ENCODE measurements at places on chromosomes 6 and 20.
A peak's percentile ranks its signal among the peaks of the same experiment; 100 is the strongest.

- no peak for DNase-seq
These were observed 22.0 kb downstream of the MAPK14 start for GRCh38 chr6:36049582-36049981.

GRCh38 chr6:87623248-87623647, 33.3 kb downstream of the ORC3 start:
- DNase-seq = no peak

DNA sequence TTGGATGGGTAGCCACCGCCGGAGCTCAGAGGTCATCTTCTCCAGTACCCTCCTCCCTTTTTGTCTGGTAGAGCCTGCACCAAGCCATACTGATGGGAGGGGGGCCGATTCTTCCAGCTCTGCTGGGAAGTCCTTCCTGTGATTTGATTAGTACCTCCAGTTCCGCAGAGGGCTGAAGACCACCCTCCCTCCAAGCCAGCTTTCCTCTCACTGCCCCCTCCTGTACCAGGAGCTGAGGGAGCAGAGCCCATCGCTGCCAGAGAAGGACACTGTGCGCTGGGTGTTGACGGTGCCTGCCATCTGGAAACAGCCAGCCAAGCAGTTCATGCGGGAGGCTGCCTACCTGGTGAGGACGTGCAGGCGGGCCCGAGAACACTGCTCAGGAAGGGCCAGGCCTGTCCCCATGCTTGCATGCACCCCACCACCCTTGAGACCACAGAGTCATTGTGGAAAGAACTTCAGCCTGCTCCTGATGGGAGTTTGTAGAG, 13.2 kb downstream of the HSPA12B start:
- DNase-seq = no peak

DNA sequence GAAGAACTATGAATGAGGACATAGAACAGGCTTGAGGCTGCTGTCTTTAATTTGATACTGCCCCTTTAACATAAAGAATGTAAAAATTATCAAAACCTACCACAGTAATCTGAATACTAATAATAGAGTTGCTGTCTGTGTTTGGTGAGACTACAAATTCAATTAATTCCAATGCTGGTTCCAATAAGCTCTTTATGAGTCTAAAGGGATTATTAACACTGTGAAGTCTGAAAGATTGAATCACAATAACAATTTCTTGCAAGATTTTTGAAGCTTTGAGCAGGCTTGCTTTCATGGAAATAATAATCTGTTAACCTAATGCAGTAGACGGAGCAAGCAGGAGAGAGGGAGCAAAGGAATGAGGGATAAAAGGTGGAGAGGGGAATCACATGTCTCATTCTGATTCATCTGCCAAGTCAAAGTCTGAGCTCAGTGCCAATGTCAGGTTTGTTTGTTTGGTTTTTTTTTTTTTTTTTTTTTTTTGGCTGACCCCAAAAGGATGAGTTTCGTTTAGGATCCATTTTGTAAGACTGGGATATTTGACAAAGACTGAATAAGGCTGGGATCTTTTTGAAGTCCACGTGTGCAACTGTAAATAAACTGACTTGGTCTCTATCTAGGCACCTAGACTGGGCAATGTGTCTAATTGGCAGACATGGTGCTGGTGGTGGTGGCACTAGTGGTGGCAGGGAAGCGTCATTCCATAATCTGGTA, 211.6 kb downstream of the RNF144B start:
- DNase-seq = no peak

DNA sequence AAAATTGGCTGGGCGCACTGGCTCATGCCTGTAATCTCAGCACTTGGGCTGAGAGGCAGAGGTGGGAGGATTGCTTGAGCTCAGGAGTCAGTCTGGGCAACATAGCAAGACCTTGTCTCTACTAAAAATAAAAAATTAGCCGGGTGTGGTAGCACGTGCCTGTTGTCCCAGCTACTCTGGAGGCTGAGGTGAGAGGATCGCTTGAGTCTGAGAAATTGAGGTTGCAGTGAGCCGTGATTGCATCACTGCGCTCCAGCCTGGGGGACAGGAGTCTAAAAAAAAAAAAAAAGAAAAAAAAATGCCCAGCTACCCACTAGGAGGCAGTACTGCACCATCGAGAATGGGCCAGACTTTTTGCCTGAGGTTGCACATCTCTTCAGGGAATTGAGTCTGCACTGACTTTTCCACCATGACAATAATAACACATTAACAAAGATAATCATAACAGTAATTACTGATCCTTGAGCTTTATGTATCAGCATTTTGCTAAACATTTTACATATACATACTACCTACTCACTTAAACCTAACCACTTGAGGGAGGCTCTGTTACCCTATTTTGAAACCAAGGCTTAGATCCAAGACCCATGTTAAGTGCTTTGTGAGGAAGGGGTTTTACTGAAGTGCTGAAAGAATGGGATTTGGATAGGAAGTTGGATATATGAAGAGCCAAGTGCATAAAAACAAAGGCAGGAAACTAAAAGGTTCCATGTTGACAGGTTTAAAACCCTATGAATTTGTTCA, 21.0 kb downstream of the SRSF3 start:
- peak; percentile 55 for DNase-seq

GRCh38 chr6:111620169-111620568, 14.5 kb upstream of the TRAF3IP2 start:
- DNase-seq = no peak

- no peak for DNase-seq
These were observed 386.5 kb upstream of the SULF2 start for GRCh38 chr20:48171626-48172356.

GRCh38 chr6:56764081-56764566, 121.4 kb upstream of the DST start:
- DNase-seq = no peak

- no peak for DNase-seq
These were observed 3.8 kb downstream of the ACTR5 start for GRCh38 chr20:38752029-38752428.

GRCh38 chr6:27295301-27296079, 16.6 kb downstream of the POM121L2 start:
- DNase-seq = no peak

DNA sequence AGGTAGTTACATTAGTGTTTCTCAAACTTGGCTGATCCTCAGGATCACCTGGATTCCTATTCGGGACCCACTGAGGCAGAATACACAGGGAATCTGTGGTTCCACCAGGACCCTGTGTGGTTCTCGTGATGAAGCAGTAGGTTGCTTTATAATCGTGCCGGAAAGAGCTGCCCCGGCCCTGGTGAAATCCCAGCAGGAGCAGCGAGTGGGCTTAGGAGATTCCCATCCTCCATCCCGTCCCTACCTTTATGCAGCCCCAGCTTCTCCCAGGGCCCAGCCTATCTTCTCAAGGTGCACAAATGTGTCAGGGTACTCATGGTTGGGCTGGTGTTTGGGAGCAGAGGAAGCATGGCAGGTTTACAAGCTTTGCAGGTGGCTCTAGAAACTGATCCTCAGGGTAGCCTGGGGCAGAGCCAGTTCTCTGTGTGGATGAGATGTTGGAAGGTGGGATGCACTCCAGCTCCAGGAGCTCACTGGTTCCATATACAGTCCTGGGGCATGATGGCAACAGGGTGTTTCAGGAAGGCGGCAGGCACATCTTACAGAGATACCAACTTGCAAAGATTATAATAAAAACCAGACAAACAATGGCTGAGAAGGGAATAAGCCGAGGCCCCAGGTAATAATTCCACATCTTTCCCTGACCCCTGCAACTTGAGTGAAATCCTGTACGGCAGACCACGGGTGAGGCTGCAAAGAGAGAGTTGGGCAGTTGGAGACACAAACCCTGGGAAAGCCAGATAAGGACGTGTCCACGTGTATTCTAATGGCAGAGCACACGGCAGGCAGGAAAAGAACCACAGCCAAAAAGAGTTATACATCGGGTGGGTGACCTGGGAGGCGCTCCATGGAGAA, 5.9 kb downstream of the SLC22A1 start:
- DNase-seq = peak; percentile 34

DNA sequence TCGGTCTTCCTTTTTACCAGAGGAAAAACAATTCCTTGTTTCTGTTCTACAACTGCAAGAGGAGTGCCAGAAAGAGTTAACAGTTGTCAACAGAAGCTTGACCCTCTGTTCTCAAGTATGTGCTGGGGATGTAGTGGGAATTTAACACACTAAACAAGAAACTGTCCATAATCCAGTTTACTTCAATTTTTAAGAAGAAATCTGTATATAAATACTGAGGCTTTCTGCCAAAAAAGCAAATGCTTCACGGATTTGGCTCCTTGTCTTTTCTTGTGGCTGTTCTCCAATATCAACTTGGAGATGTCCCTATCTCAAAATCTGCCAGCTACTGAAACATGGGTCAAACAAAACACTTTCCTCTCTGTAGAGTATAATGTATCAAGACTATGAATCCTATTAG, 26.8 kb downstream of the REV3L start:
- no peak for DNase-seq

GRCh38 chr6:156720691-156721685, 56.2 kb upstream of the ARID1B start:
- DNase-seq = no peak

- no peak for DNase-seq
These were observed 988 bp downstream of the UBE2V1 start for GRCh38 chr20:50111829-50112495.

DNA sequence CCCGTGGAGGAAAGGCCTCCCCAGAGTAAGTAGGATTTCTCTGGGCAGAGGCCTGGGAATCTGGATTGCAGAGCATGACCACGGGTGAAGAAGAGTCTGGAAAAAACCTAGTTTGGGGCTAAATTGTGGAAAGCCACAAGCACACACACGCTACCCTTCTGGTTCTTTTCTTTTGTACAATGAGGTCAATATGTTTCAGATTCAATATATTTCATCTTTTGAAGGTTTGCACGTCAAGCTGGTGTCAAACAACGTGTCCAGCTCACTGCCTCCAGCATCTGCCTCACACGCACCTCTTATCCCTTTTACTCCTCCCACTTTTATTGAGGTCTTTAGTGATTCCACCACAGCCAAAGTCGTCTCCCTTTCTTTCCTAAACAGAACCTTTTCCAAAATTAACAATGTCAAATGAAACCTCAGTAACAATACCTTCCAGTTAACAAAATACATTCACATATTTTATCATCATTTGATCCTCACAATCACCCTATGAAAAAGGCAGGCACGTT, 773 bp upstream of the EPB41L2 start:
- DNase-seq = no peak

GRCh38 chr6:150603176-150603575, 3.5 kb downstream of the PLEKHG1 start:
- DNase-seq = no peak

- no peak for DNase-seq
These were observed 88.1 kb downstream of the SYNJ2 start for GRCh38 chr6:158069800-158070195.

- no peak for DNase-seq
These were observed 58.0 kb upstream of the SLC4A11 start for GRCh38 chr20:3297079-3297378.

DNA sequence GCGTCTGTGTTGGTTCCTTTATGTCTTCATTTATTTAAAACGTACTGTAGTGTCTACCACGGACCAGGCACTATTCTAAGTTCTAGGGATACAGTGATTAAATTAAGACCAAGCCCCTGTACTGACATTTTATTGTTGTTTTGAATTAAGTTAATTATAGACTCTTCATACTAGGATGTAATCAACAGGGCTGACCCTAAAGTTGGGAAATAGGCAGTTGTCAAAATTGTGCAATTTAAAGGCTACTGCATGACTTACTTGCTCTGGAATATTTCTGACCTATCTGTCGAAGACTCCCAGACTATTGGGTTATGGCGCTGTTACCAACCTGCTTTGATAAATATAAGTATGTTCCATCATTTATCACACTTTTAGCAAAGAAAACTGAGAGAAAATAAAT, 6.7 kb downstream of the MYO6 start:
- DNase-seq = no peak

- DNase-seq = no peak
These were observed 10.2 kb downstream of the NAPB start for GRCh38 chr20:23410916-23411695.

DNA sequence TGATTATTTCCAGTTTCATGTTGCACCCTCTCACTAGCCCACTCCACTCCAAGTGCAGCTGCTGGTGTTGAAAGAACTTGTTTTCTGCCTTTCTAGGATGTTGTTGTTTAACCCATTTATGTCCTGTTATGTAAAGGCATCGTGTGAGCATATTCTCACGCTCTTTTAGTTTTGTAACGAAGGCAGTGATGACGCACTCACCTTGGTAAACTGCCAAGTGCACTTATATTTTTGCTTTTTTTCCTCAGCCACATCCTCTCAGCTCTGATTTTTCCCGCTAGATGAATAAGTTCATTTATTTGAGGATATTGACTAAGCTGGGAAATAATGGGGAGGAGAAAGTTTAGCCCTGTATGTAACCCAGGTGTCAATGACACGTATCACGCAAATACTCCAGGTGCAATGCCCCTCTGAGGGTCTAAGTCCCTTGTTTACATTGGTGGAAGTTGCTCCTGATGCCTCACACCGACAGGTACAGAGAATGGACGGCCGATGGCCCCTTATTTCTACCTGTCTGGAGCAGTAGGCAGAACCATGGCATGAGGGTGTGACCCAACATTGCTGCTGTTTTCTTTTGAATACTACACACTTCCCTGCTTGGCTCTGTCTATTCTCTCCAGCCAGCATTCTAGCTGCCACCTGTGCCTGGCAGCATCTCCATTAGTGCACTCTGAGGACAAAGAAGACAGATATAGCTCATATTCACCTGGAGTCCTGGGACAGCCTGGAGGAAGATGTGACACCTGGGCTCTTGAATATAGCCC, 132.7 kb upstream of the SLC24A3 start:
- DNase-seq = peak; percentile 19

DNA sequence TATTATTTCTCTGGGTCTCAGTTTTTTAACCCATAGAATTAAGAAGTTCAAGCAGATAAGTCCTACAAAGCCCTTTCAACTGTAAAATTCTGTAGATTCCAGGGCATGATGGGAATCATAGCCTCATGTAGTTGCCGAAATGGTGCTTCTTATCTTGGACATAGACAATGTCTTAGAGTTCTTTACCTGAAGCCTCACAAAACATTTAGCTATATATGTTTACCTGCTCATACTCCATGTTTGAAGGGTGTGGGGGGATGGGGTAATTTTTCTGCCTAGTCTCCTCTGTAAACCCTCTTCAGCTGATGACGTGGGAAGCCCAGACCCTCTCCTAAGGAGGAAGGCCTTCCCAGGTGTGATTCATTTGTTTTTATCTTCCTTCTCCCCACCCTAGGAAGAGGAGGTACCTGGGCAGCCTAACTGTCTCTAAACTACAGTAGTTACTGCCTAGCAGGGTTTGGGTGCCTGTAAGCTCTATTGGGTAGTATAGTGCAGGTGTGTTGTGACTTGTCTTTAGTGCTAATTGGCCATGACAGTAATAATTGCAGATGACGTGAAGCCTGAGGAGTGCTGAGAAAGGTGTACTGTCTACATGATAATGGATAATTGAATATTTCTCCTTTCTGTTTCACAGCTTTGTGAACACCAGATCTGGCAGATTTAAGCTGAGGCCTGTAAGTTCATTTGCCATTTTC, 230.8 kb downstream of the TFAP2B start:
- DNase-seq = no peak

All from activated CD8-positive, alpha-beta memory T cell treated with anti-CD3 and anti-CD28 coated beads, Interleukin-2, amount 10 ng/mL, durations not matched to agents 7 days and 5 days (primary cell).